Activated CD8-positive, alpha-beta T cell treated with anti-CD3 and anti-CD28 coated beads for 36 hours (primary cell): ENCODE measurements at places on chromosomes 3 and 15. TPM values are rescaled to one million over a fixed set of nuclear protein-coding genes. Genes with fewer than 3 reads are reported as not detected.
A peak's percentile ranks its signal among the peaks of the same experiment; 100 is the strongest.

- no peak for DNase-seq
These were observed 201.6 kb upstream of the GOLGA6L4 start for GRCh38 chr15:84033793-84034553.

- DNase-seq = no peak
These were observed 29.9 kb upstream of the CCR2 start for GRCh38 chr3:46324036-46324435.

GRCh38 chr3:82011336-82011735 is 249.9 kb upstream of the GBE1 start:
- DNase-seq = no peak

GOLGA6A gene
- total RNA-seq = not detected

DNA sequence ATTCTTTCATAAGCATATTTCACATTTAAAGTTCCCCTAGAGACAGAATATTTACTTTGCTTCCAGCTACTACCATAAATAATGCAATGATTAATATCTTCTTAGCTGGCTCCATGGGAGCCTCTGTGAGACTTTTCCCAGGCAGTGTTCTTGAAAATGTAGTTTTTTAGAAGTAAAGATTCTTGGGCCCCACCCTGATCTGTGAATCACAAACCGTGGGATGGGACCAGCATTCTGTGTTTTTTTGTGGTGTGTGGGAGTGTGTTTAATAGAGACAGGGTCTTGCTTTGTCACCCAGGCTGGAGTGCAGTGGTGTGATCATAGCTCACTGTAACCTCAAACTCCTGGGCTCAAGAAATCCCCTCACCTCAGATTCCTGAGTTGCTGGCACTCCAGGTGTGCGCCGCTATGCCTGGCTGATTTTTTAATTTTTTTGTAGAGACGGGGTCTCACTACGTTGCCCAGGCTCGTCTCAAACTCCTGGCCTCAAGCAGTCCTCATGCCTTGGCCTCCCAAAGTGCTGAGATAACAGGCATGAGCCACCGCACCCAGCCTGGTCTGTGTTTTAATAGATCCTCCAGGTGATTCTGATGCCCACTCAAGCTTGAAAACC is 83.0 kb downstream of the KLHL25 start:
- peak; percentile 20 for DNase-seq

DNA sequence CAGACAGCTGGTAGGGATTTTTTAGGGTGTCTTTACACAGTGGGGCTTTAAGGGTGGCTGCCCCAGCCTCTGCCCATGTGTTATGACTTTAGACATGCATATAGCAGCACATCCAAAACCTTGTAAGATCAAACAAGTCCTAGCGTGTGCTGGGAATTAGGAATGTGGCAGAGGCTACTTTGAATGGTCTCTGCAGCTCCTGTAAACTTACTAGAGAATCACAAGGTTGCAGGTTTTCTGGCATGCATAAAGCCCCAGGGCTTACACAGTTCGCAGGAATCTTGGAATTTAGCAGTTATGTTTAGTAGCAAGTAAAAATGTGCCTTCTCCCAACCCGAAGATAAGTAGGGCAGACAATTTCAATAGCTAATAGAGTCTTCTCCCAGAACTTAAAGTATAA is 46.9 kb upstream of the COL6A6 start:
- DNase-seq = no peak

LRRC31 gene
- total RNA-seq = not detected

- DNase-seq = peak; percentile 29
These were observed 699 bp downstream of the MEGF11 start for GRCh38 chr15:66252685-66253417.

DNA sequence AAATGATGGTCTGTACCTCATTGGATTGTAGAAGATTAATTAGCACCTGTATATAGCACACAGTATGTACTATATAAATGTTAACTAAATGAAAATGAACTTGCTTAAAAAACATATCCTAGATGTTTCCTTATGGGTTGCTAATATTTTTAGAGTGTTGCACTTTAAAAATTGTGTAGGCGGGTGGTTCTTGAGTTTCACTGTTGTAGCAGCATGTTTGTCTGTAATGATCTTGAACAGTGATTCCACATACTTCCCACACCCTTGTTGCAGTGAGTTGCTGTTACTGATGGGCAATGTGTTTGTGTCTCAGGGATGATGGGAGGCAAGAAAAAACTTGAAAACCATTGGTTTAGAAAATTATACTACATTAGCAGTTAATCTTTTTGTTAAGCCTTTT is 22.0 kb downstream of the USP3 start:
- no peak for DNase-seq

SI gene
- total RNA-seq = not detected

DNA sequence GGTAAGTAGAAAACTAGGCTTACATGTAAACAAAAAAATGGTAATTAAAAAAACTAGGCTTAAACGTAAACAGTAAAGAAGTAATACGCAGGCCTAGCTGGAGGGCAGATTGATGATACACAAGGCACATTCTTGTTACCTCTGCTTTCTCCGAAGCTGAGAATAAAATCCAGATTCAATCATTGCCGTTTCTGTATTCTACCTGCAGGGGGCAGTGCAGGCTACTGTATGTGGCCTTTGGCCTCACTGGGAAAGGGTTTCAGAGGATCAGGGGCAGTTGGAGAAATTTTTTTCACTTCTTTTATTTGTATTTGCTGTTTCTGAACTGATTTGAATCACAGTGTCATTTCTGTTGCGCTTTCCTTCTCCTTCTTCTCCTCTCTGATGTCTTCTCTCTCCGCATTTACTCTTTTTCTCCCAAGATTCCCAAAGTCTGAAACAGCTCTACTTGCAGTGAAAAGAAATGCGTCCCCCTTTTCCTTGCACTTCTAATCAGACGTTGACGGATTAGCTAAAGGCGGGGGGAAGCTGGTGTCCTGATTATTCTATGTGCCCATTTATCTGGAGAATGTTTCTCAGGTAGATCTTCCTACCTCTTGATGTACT is 67.1 kb upstream of the MCTP2 start:
- peak; percentile 74 for DNase-seq

DNA sequence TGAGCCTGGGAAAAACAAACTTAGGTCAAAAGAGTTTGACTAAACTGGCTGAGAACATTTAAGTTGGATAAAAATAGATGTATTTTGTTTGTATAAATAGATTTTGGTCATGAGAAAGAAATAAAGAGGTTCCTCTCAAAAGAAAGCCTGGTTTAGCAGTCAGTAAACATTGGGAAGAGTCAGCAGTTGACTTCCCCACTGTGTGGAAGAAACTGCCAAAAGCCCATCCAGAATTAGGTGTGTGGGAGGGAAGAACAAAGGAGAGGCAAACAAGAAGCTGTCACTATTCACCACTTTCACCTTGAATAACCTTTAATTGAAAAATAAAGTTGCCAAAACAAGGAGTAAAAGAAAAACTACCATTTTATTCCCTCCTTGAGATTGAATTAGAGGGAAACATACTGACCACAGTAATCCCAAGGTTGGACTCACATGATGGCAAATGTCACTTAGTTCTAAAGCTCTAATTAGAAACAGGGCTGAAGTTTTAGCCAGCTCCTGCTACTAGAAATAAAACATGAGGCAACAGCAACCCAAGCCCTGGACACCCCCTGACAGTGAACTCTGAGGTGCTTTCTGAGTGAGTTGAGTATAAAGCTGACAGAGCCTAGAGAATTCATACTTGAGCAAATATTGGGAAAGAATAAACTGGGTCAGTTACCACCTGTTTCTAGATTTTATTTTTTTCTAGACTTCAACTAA is 139.3 kb downstream of the SERPINI1 start:
- DNase-seq = no peak

PEX5L gene
- total RNA-seq = not detected

- DNase-seq = no peak
These were observed 72.4 kb downstream of the BFSP2 start for GRCh38 chr3:133472242-133472641.

GRCh38 chr15:35104526-35105147 is 19.5 kb upstream of the NANOGP8 start:
- no peak for DNase-seq

GRCh38 chr3:128480717-128481437 is 12.1 kb downstream of the GATA2 start:
- DNase-seq = no peak

DNA sequence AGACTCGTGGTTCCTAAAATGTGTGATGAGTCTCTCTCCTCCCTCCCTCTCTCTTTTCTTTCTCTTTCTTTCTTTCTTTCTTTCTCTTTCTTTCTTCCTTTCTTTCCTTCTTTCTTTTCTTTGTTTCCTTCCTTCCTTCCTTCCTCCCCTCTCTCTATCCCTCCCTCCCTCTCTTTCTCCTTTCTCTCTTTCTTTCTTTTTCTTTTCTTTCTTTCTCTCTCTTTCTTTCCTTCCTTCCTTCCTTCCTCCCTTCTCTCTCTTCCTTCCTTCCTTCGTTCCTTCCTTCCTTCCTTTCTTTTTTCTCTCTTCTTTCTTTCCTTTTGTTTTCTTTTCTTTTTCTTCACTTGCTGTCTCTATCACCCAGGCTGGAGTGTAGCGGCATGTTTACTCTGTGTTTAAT is 290.8 kb downstream of the NFKBIZ start:
- no peak for DNase-seq

- no peak for DNase-seq
These were observed 267.0 kb downstream of the PTPRG start for GRCh38 chr3:61828184-61828874.

- peak; percentile 11 for DNase-seq
These were observed 95.2 kb upstream of the PLCL2 start for GRCh38 chr3:16789344-16790120.

GRCh38 chr3:83523470-83524073 is 1435.2 kb upstream of the CADM2 start:
- peak; percentile 26 for DNase-seq

- no peak for DNase-seq
These were observed 509.9 kb downstream of the VGLL3 start for GRCh38 chr3:86481031-86481430.

GRCh38 chr15:37220949-37221670 is 120.8 kb upstream of the MEIS2 start:
- no peak for DNase-seq

EBLN2 gene
- 5.0 TPM for total RNA-seq

- DNase-seq = no peak
These were observed 3.3 kb downstream of the COPG1 start for GRCh38 chr3:129252748-129253147.

LMAN1L gene
- 0.11 TPM for total RNA-seq

DNA sequence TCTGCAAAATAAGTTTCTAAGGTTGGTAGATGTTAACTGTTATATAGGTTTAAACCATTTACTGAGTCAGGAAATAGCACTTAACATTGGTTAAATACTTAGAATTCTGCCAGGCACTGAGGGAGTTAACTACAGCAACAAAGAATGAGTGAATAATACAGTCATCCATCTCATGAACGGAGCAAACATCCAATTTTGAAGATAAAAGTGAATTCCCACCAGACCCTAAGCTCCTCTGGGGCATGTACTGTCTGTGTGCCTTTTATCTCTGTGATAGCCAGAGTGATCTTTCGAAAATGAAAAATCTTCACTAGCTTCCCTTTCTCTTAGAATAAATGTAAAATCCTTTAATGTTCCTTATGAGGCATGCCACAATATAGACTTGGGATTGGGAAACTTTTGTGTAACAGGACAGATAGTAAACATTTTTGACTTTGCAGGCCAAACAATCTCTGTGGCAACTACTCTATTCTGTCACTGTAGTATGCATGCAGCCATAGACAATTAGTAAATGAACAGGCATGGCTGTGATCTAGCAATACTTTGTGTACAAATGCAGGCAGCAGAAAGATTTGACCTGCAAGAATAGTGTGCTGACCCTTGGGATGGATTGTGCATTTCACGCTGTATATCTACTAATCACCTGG is 294.5 kb upstream of the LMCD1 start:
- DNase-seq = no peak

CD86 gene
- total RNA-seq = 0.43 TPM

- no peak for DNase-seq
These were observed 130.4 kb downstream of the FEZF2 start for GRCh38 chr3:62242831-62243509.

CHRM5 gene
- total RNA-seq = not detected

- DNase-seq = peak; percentile 31
These were observed 25.4 kb downstream of the PXK start for GRCh38 chr3:58358092-58358491.

DNA sequence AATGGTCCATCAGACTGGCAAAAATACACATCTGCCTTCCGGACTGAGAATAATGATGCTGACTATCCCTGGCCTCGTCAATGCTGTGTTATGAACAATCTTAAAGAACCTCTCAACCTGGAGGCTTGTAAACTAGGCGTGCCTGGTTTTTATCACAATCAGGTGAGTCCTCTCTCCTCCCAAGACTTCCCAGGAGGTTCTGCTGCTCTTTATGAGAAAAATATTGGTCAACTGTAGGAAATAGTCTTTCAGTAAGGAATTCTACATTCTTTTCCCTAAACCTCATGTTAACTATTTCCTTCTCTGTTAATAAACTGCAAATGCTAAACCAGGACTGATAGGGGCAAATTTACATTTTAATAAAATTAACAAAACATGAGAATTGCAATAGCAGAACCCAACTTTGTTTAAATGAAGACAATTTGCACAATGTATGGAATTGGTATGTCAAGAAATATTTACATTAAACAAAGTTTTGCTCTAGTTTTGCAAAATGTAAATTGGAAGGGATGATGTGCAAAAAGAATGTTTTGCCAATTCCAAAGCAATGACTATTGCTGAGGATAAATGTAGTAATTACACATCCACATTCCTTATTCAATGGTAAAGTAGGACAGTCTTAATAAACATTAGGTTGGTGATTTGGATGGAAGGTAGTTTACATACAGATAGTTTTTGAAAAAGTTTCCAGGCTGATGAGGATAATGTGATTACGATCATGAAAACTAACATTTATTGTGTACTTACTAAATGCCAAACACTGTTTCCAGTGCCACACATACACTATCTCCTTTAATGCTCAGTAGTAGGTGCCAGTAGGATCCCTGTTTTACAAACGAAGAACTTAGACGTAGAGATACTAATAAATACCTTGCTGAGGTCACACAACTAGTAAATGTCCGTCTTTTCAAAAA is 21.1 kb downstream of the UPK1B start:
- no peak for DNase-seq

SLC27A2 gene
- total RNA-seq = 9.8 TPM

GRCh38 chr3:51874411-51874810 is 990 bp downstream of the IQCF5 start:
- DNase-seq = no peak

DNA sequence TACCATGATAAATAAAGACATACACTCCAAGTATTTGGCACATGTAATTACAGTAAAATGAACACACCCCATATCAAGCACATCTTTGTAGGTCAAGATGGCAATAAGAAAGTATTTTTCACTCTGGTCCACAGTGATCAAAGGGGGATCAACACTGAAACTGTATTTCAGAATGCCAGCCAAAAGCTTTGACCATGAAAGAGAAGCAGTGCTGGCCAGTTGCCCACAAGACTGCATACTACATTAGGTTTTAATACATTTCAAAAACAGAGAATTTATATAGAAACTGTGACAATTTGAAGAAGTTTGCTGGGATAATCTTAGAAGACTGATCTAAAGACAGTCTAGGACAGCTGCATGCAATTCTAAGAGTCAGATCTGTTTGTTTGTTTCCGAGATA is 1035.3 kb downstream of the FHIT start:
- DNase-seq = no peak

DNA sequence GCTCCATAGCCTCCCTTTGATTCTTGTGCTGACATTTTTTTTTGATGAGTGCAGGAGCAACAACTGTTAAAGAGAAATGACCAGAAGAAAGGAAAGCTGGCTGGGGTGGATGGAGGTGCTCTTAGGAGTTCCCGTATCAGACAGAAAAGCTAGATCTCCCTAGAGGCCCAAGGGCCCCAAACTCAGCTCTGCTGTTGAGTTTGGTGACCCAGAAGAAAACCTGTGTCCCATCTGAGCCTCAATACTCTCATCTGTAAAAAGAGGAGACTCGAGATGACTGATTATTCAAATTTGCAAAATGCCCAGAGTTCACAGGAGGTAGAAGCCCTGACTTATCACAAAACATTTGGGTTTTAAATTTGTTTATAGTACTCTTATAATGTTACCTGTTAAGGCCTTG is 142.4 kb downstream of the TIGIT start:
- no peak for DNase-seq
